Ascending aorta (tissue), 2 donors: ENCODE measurements at places on chromosomes 3 and 15. TPM values are rescaled to one million over a fixed set of nuclear protein-coding genes. Genes with fewer than 3 reads are reported as not detected.

DNA sequence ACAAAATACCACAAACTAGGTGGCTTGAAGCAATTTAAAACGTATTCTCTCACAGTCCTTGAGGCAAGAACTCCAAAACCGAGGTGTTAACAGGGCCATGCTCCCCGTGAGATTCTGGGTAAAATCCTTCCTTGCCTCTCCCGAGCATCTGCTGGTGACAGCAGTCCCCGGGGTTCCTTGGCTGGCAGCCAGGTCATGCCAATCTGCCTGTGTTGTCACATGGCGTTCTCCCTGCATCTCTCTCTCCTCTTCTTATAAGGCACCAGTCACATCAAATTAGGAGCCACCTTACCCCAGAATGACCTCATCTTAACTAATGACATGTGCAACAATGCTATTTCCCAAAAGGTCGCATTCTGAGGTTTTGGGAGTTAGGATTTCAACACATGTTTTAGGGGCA is 26.3 kb upstream of the LRRN1 start:
- no peak overlapping the region for H3K4me3 ChIP-seq
- no peaks in the 10 kb centered on the region for H3K4me1 ChIP-seq
- no peaks in the 10 kb centered on the region for H3K27me3 ChIP-seq
- H3K27ac ChIP-seq, result no peak overlapping the region
- DNase-seq, result no peak

DNA sequence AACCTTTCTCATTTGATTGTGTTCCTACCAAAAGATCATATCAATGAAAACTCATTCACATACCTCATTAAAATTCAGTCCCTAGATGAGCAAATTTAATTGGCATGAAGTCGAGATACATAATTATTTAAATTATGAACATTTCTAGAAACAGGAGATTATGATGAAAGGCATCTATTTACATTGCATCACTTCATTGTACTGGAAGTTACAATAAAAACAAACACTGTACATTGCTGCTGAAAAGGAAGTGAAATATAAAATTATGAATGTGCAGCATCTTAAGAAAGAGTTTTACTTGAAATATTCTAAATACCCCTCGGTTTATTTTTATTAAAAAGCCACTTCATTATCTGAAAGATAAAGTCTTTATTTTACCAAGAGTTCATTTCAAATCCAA is 163.4 kb upstream of the ZNF385D start:
- no peak for DNase-seq
- H3K36me3 ChIP-seq, result no peaks in the 10 kb centered on the region
- no peaks in the 10 kb centered on the region for H3K27me3 ChIP-seq

DNA sequence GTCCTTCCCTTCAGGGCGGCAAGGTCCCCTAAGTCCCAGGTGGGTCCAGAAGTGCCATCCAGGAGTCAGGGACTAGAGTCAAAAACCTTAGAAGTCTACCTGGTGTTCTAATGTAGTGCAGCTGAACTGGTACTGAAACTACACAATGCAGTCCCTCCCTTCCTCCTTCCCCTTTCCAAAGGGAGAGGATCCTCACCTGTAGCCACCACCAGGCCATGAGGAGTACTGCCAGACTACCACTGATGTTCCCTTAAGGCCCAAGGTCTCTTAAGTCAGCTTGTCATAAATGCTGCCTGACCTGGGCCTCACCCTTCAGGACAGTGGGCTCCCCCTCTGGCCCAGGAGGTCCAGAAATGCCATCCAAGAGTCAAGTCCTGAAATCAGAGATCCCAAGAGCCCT is 98.9 kb downstream of the ULK4 start:
- DNase-seq, result no peak
- no peak overlapping the region for H3K4me3 ChIP-seq
- no peak overlapping the region for H3K27ac ChIP-seq
- no peaks in the 10 kb centered on the region for H3K27me3 ChIP-seq

DNA sequence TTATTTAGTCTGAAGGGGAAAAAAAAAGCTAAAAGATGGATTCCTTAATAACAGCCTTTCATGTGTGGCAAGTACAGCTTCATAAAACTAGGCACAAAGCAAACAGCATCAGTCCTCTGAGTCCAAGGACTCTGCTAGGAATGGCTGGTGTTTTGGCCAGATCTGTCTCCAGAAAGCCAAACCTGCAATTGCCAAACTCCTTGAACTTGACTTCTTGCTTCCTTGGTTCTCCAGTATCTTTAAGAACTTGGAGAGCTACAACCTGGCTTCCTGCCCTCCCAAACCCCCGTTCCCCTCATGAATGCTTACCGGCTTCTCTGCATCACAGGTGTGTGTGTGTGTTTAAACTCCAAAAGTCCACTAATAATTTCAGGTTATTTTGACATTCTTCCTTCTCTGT is 1.6 kb upstream of the PLOD2 start:
- DNase-seq, result no peak
- peak overlapping the region; percentile 99 for H3K27ac ChIP-seq
- H3K36me3 ChIP-seq, result no peaks in the 10 kb centered on the region
- no peaks in the 10 kb centered on the region for H3K27me3 ChIP-seq
- H3K4me1 ChIP-seq, result no peaks in the 10 kb centered on the region

DNA sequence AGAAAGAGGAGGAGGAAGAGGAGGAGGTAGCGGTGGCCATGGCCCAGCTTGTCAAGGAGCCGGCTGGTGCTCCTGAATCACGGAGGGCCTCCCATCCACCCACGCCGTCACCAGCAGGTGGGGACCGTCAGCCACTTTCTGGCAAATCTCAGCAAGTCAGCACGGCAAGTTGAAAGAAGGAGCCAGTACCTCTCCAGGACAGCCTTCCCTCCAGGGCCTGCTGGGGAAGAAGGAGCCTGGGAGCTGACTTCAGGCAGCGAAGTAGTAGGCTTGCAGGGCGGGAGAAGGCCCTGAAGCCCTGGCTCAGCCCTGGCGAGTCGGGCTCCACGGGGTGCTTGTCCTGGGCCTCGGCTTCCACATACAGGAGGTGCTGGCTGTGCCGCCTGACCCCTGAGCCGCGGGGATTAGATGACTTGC is 99.2 kb upstream of the TRPM1 start:
- no peaks in the 10 kb centered on the region for H3K36me3 ChIP-seq
- H3K4me1 ChIP-seq, result no peaks in the 10 kb centered on the region
- no peaks in the 10 kb centered on the region for H3K27me3 ChIP-seq
- no peak overlapping the region for H3K4me3 ChIP-seq
- no peak for DNase-seq

DNA sequence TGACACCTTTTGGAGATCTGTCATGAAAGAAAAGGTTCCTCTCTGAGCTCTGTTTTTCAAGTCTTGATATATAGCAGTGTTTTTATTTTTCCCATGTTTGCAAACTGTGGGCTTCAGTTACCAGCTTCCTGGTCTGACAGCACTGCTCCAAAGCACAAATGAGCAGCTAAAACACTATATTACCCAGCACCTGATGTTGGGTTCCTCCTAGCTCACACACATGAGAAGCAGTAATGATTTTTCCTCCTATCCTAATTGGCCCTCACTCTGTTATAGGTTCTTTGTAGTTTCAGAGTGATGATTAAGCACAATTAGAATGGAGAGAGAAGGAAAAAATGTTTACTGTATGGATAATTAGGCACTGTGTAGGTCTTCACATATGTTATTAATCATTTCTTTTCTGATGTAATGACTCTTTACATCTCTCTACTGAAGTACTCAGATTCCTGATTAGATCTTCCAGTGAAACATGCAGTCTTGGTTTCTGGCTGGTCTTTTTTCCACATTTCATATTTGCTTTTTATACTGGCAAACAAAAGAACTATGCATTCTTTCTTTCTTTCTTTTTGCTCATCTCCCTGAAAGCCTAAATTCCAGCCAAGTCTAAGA is 939.7 kb downstream of the NSUN3 start:
- H3K36me3 ChIP-seq, result no peaks in the 10 kb centered on the region
- H3K4me3 ChIP-seq, result no peak overlapping the region
- no peak for DNase-seq

- no peak for DNase-seq
- no peak overlapping the region for H3K27ac ChIP-seq
- no peaks in the 10 kb centered on the region for H3K36me3 ChIP-seq
- no peaks in the 10 kb centered on the region for H3K27me3 ChIP-seq
These were observed 29.7 kb upstream of the STRIT1 start for GRCh38 chr3:155323063-155323666.

DNA sequence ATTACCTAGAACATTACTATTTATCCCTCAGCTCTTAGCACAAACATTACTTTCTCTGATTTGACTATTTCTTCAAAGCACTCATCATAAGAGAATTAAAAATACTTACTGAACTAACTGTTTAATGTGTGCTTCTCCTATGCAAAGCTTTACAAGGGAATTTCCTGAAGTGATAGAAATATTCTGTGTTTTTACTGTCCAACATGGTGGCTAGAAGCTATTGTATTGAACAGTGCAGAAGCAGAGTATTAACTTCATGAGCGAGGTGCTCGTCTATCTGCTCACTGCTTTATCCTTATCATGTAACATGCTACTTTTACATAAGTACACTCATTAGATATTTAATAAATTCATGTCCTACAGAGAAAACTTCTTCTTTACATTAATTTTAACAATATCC is 239.1 kb downstream of the ISL2 start:
- no peaks in the 10 kb centered on the region for H3K36me3 ChIP-seq
- no peak overlapping the region for H3K4me3 ChIP-seq
- H3K4me1 ChIP-seq, result peaks cover 11% of the 10 kb centered on the region
- no peaks in the 10 kb centered on the region for H3K27me3 ChIP-seq
- no peak overlapping the region for H3K27ac ChIP-seq
- no peak for DNase-seq

GRCh38 chr3:24545887-24546286 is 51.2 kb upstream of the THRB start:
- no peaks in the 10 kb centered on the region for H3K36me3 ChIP-seq
- DNase-seq, result no peak
- H3K27me3 ChIP-seq, result no peaks in the 10 kb centered on the region
- no peak overlapping the region for H3K4me3 ChIP-seq
- peaks cover 10% of the 10 kb centered on the region for H3K4me1 ChIP-seq

GRCh38 chr15:67216859-67217258 is 37.6 kb downstream of the AAGAB start:
- no peaks in the 10 kb centered on the region for H3K36me3 ChIP-seq
- H3K27me3 ChIP-seq, result no peaks in the 10 kb centered on the region
- H3K4me3 ChIP-seq, result no peak overlapping the region
- H3K4me1 ChIP-seq, result no peaks in the 10 kb centered on the region

Gene ATP13A4
- total RNA-seq, result not detected

Gene ABCF3
- 93.3 TPM for total RNA-seq

Gene CADPS
- not detected for total RNA-seq

Gene IQCH
- not detected for total RNA-seq

Gene OSBPL10
- 169 TPM for total RNA-seq

Gene FEZF2
- total RNA-seq, result not detected

Gene ABI3BP
- 54.2 TPM for total RNA-seq
